ENCODE measurements at places on chromosomes 7 and 10. TPM values are rescaled to one million over a fixed set of nuclear protein-coding genes. Genes with fewer than 3 reads are reported as not detected.

- no peak overlapping the region for H3K4me3 ChIP-seq
- DNase-seq = no peak
- no peak overlapping the region for H3K27ac ChIP-seq
Measured at GRCh38 chr10:29643771-29644501, 9.2 kb upstream of the SVIL start.

DNA sequence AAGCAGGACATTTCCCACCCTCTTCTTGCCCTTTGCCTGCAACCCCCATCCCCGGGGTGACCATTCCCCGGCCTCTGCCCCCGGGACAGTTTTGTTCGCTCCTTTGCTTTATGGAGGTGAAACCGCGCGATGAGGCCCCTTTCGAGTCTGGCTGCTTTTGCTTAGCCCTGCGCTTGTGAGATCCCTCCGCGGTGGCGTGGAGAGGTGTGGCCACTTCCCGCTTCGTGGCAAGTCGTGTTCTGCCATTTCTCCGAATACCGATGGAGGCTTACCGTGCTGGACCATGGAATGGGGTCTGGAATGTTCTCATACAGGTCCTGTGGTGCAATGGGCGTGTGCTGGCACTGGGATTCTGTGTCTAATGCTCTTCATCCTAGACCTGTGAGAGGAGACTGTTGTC is 106.7 kb downstream of the LHPP start:
- no peaks in the 10 kb centered on the region for H3K36me3 ChIP-seq
- no peaks in the 10 kb centered on the region for H3K4me1 ChIP-seq
- H3K4me3 ChIP-seq = no peak overlapping the region
- DNase-seq = no peak
- no peak overlapping the region for H3K27ac ChIP-seq

- no peak for DNase-seq
- H3K27ac ChIP-seq = no peak overlapping the region
- H3K27me3 ChIP-seq = no peaks in the 10 kb centered on the region
- peaks cover 24% of the 10 kb centered on the region for H3K36me3 ChIP-seq
- peaks cover 46% of the 10 kb centered on the region for H3K4me1 ChIP-seq
Measured at GRCh38 chr7:127587663-127588018, 570 bp upstream of the ARF5 start.

- H3K27me3 ChIP-seq = no peaks in the 10 kb centered on the region
- no peaks in the 10 kb centered on the region for H3K36me3 ChIP-seq
- no peaks in the 10 kb centered on the region for H3K4me1 ChIP-seq
- DNase-seq = no peak
- no peak overlapping the region for H3K27ac ChIP-seq
- no peak overlapping the region for H3K4me3 ChIP-seq
Measured at GRCh38 chr10:86100581-86101061, 266.0 kb downstream of the GRID1 start.

DNA sequence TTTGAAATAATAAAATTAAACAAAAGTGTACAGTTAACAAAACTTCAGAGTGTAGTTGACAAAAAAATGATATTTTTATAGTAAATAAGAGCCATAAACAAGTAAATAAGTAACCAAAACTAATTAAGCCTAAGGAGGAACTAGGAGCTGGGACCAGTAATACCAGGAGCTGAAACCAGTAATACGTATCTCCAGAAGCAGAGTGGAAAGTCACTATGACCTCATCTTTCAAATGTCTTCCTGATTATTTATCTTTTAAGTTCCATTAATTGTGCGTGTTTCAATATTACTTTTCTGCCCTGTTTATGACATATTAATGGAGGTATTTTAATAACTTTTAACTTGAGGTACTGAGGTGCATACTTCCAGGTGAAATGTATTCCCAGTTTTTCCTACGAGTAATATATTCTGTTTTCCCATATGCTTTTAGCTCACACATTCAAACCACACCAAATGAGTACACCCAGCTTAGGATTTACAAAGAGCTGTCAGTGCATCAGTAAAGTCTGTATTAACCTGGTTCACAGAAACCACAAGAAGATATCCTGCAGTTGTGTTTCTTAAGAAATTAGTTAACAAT is 283.7 kb upstream of the HGF start:
- H3K4me3 ChIP-seq = no peak overlapping the region
- no peaks in the 10 kb centered on the region for H3K27me3 ChIP-seq
- no peaks in the 10 kb centered on the region for H3K4me1 ChIP-seq
- H3K36me3 ChIP-seq = no peaks in the 10 kb centered on the region

DNA sequence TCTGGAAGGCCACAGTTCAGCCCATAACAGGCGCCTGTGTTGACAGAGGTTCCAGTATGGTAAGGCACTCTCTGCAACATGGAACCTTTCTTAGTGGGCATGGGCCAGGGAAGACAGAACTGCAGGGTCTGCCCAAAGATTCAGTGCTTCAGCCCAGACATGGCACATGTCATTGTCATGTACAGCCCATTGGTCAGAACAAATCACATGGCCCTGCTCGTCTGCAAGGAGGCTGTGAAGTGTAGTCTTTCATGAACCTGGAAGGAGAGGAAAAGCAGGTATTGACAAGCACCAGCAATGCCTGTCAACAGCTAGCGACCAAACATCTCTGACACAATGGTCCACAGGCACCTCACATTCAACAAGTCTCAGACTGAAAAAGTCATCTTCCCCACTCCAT is 30.4 kb upstream of the CHCHD3 start:
- no peak for DNase-seq
- H3K27ac ChIP-seq = no peak overlapping the region
- H3K36me3 ChIP-seq = peaks cover 4% of the 10 kb centered on the region
- no peak overlapping the region for H3K4me3 ChIP-seq
- no peaks in the 10 kb centered on the region for H3K4me1 ChIP-seq

GRCh38 chr10:99921948-99922347 is 87.8 kb downstream of the DNMBP start:
- H3K27ac ChIP-seq = no peak overlapping the region
- H3K4me1 ChIP-seq = no peaks in the 10 kb centered on the region
- no peak for DNase-seq
- no peaks in the 10 kb centered on the region for H3K36me3 ChIP-seq
- no peaks in the 10 kb centered on the region for H3K27me3 ChIP-seq
- H3K4me3 ChIP-seq = no peak overlapping the region

DNA sequence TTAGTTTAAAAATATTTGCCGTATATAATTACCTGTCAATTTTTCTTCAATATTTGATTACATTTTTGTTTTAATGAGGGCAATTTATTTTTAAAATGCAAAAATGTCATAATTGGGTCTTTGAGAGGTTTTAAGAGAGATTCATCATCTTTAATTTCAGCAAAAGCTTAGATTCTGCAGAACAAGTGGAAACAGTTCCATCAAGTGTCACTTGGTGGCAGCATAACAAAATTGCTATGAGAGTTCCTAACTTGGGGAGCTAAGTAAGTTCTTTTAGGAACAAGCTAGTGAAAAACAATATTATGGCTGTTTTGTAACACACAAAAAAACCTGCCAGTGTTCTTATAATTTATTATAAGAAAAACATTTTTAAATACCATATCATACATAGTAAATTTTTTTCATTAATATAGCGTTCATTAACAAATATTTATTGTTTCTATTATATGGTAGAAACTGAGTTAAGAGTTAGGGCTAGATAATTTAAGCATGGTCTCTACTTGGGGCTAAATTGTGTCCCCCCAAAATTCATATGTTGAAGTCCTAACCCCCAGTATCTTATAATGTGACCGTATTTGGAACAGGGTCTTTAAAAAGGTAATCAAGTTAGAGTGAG is 155.2 kb downstream of the MAGI2 start:
- no peaks in the 10 kb centered on the region for H3K4me1 ChIP-seq
- no peak overlapping the region for H3K27ac ChIP-seq
- no peak overlapping the region for H3K4me3 ChIP-seq
- H3K27me3 ChIP-seq = no peaks in the 10 kb centered on the region

DNA sequence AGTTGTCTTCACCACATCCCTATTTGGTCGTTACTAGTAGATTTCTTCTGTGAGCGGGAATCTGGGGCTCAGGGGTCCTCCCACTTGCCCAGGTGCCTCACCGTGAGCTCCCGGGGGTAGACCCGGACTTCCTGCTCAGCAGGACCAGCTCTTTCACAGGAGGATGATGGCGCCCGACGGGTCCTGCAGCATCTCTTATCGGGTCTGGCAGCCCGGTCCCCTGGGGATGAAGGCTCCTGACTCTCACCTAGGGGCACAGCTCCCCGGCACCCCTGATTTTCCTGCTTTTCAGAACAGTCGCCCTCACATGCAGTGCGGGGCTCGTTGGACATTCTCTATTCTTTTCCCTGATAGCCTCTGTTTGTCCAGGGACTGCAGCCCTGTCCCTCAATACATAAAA is 33.0 kb upstream of the SHH start:
- H3K27ac ChIP-seq = no peak overlapping the region
- DNase-seq = no peak
- peaks cover 6% of the 10 kb centered on the region for H3K27me3 ChIP-seq
- H3K4me3 ChIP-seq = no peak overlapping the region

- H3K27ac ChIP-seq = no peak overlapping the region
- H3K27me3 ChIP-seq = no peaks in the 10 kb centered on the region
- H3K4me3 ChIP-seq = no peak overlapping the region
- no peak for DNase-seq
Measured at GRCh38 chr7:115024276-115024675, 102.4 kb downstream of the MDFIC start.

DNA sequence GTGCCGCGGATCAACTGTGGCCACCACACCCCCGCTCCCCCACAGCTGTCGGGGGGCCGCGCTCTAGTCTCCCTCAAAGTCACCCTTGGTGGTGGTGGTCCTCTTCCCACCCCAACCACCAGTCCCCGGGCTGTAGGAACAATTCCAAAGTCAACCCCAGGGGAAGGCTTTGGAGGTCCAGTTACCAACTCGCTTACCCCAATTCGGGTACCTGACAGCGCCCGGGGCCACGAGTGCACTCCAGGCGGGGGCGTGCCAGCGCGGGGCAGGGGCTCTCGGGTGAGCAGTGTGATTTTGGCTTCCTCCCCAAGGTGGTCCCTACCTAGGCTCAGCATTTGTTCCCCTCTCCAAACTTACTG is 584 bp upstream of the ZMIZ1 start:
- H3K27me3 ChIP-seq = no peaks in the 10 kb centered on the region
- no peak overlapping the region for H3K27ac ChIP-seq
- H3K36me3 ChIP-seq = no peaks in the 10 kb centered on the region
- peak overlapping the region; percentile 76 for H3K4me3 ChIP-seq
- peak; percentile 47 for DNase-seq

ASCC1 gene
- 52.5 TPM for total RNA-seq

CYP2E1 gene
- total RNA-seq = 0.46 TPM
